ENCODE measurements at places on chromosomes 7 and 10.

DNA sequence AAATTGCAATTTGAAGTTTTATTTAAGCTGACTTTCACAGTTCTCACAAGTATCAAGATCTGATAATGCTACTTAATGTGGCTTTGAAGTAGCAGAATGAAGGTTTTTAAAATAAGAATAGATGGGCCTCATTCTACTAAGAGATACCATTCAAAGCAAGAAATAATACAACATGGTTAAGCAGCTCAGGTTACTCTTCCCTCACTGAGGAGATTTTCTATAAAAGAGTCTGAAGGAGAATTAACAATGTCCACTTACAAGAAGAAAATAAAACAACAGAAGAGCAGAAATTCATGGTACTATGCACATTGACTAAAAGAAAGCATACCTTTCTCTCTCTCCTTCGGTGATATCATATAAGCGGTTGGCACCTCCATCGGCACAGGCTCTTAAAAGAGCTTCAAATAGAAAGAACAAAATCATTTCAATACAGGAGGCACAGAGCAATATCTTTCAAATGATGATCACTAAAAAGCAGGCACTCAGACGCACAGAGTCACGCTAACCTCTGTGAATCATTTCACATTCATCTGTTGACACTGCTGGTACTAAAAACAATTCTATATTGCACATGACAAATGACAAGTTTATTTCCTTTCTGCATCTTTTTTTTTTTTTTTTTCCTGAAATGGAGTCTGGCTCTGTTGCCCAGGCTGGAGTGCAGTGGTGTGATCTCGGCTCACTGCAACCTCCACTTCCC is 153.1 kb downstream of the TPK1 start:
- no peak for DNase-seq

- DNase-seq, result no peak
Measured at GRCh38 chr7:137628216-137628615, 218.6 kb downstream of the DGKI start.

DNA sequence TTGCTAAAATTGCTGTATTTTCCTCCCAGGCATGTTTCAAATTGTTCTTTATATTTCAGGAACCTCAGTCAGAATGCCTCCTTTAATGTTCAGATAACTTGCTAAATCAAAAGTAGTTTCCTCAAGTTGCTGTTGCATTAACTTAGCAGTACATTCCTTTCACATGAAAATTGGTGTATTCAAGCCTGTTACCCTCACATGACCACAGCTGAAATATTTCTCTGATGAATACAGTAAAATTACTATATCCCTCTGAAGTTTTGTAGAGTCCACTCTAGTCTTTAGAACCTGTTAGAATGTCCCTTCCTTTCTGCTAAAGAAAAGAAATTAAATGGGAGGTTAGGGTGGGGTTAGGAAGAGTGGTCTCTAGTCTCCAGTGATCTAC is 24.5 kb upstream of the C1GALT1 start:
- DNase-seq, result peak; percentile 44

DNA sequence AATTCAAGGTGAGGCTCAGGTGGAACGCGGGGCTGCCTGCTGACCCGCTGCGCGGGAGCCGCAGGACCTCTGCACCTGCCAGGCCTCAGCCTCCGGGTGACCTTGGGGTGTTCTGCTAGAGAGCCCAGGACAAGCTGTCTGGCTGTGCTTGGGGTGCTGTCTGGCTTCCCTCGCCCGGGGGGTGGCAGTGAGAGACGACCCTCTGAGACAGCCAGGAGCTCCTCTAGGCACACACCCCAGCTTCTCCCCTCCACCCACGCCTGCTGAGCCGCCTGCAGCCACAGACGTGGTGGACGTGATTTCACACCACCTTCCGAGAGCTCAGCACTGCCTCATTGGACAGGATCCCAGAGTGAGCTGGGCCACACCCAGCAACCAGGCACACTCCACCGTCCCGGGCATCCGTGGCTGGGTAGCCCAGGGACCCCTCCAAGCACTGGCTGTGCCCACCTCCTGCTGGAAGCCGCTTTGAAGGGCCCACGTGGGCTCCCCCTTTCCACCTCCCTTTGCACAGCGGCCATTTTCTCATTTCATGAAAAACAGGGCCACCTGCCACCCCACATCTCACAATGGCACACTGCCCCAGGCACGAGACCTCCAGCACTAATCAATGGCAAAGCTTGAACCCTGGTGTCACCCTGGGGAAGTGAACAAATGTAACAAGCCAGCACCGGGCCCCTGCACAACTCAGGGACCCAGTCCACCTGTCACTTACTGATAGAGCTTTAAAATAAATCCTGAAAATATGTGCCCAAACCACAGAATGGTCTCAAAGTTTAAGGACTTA is 35.0 kb downstream of the ZFAND2A start:
- DNase-seq, result peak; percentile 28

- DNase-seq, result no peak
Measured at GRCh38 chr10:106947643-106948042, 216.9 kb downstream of the SORCS1 start.

DNA sequence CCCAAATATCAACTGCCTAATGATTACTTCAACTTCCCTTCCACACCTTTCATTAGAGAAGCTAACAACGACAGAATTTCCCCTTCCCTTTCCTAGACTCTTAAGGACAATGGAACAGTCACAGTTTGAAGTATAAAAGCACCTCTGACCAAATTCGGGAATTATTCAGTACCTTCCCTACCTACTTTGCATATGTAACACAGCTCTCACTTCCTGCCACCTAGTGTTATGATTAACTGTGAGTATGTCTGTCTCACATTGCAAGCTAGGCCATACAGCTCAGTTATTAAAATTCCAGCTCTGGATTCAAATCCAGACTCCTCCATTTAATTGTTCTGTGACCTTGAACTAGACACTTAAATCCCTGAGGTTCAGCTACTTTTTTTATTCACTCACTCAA is 44.8 kb upstream of the HPSE2 start:
- DNase-seq, result peak; percentile 43

GRCh38 chr10:15759265-15759664 is 39.5 kb upstream of the ITGA8 start:
- no peak for DNase-seq

- no peak for DNase-seq
Measured at GRCh38 chr7:151311294-151311864, 30.2 kb upstream of the NUB1 start.

DNA sequence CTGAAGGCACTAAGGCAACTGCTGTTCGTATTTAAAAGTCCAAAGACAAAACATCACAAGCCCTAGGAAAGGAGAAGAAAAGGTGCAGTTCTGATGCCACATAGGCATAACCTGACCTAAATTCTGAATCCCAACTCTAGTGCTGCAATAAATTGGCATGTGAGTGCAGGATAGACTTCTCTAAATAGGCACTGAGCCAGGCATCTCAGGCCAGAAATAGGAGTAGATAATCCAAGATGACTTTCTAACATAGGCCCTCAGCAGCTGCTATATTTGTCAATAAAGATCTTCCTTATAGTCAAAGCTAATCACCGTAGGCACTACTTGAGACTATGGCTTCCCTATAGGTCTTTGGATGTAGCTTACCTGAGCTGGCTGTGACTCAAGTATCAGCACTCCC is 1163.8 kb downstream of the SORCS1 start:
- no peak for DNase-seq

- DNase-seq, result no peak
Measured at GRCh38 chr10:105409370-105409769, 768.3 kb downstream of the SORCS3 start.

DNA sequence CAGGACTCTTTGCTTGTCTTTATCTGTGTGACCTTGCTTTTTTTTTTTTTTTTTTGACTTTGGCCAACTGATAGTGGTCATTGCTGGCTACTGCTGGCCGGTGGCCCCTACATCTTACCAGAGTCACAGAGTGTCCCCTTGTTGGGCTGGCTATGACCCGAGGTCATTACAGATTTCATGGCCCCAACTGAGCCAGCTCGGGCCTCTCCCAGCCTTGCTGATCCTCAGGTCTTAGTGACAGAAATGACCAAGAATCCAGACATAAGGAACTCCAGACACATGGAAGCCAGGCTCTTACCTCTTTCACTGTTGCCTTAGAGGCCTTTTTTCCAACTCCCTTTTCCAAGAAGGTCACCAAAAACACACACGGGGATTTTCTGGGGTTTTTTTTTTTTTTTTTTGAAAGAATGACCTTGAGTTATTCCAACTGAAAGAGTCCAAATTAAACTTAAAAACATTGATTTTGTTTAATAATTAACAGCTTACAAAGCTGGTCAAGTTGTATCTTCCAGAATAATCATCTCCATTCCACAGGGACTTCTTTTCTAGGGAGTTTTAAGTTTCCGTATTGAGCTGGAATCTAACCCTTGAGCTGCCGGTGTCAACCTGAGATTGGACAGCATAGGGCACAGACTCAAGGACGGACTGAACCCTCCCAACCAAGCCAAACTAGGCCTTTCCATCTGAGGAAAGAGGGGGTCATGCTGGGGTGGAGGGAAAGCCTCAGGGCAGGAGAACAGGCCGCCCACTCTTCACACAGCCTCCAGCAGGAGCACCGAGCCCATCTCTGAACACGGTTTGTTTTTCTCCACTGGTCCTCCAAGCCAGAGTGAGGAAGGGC is 43.8 kb downstream of the PIK3AP1 start:
- no peak for DNase-seq

- DNase-seq, result no peak
Measured at GRCh38 chr10:48945441-48946130, 5.9 kb upstream of the LRRC18 start.

DNA sequence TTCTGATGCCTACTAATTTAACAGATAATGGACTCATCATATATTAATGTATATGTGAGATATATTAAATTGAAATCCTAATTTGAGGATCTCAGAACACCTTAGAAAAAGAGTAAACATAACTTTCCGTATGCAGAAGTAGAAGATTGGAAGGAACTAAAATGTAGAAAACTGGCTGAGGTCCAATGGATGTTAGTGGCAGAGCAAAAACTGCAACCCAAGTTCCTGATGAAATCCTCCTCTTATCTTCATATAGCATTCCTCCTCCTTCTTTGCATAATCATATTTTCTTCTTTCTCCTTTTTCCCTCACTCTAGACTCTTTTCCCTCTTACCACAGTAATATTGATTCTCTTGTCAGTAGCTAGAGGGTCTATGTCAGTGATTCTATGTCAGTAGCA is 6.0 kb downstream of the INA start:
- DNase-seq, result no peak

- DNase-seq, result peak; percentile 78
Measured at GRCh38 chr7:140525743-140526142, 46.4 kb upstream of the MKRN1 start.

GRCh38 chr7:101622609-101623173 is 6.4 kb downstream of the MYL10 start:
- no peak for DNase-seq

- DNase-seq, result no peak
Measured at GRCh38 chr7:87933605-87933952, 472 bp upstream of the ADAM22 start.

- DNase-seq, result no peak
Measured at GRCh38 chr7:47153576-47153975, 428.3 kb downstream of the TNS3 start.

All from epithelial cell of esophagus (primary cell).